Thyroid gland (tissue), 4 donors: ENCODE measurements at places on chromosomes 12 and 14. TPM values are rescaled to one million over a fixed set of nuclear protein-coding genes. Genes with fewer than 3 reads are reported as not detected.

DNA sequence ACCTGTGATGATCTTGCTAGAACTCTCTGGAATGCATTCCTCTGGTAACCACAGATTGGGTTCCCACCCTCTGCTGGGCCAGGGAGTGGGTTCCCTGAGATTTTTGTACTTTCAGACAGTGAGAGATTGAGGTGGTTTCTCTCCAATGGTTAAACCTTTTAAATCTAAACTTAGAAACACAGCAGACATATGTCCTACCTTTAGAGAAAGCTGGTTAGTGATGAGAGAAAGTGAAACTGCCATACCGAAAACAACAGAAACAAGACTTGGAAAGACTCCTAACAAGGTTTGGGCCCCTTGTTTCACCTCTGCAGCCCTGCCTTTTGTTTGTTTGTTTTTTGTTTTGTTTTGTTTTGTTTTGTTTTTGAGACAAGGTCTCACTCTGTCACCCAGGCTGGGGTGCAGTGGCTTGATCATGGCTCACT lies 9.7 kb upstream of the SGPP1 start:
- no peak overlapping the region for H3K4me3 ChIP-seq
- H3K27ac ChIP-seq, result no peak overlapping the region
- no peaks in the 10 kb centered on the region for H3K27me3 ChIP-seq
- no peaks in the 10 kb centered on the region for H3K4me1 ChIP-seq
- no peaks in the 10 kb centered on the region for H3K36me3 ChIP-seq

DNA sequence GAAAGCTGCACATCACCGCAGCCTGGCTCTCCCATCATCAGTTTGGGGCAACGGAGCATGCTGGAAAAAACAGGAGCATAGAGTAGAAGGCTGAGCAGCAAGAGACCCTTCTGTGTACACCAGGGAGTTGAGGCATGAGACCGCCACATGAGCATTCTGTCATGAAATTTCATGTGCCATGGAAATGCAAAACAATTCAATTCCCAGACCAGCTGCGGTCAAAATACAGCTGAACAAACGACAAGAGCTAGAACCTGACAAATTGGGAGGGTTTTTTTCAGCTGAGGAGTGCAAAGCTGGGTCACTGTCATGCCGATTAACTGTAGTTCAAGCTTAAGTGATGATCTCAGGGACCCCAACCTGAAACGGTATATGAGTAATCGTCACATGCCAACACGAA lies 37.1 kb downstream of the TMEM30B start:
- no peaks in the 10 kb centered on the region for H3K27me3 ChIP-seq
- no peaks in the 10 kb centered on the region for H3K36me3 ChIP-seq
- H3K4me1 ChIP-seq, result no peaks in the 10 kb centered on the region
- no peak overlapping the region for H3K4me3 ChIP-seq
- no peak overlapping the region for H3K27ac ChIP-seq
- DNase-seq, result no peak

DNA sequence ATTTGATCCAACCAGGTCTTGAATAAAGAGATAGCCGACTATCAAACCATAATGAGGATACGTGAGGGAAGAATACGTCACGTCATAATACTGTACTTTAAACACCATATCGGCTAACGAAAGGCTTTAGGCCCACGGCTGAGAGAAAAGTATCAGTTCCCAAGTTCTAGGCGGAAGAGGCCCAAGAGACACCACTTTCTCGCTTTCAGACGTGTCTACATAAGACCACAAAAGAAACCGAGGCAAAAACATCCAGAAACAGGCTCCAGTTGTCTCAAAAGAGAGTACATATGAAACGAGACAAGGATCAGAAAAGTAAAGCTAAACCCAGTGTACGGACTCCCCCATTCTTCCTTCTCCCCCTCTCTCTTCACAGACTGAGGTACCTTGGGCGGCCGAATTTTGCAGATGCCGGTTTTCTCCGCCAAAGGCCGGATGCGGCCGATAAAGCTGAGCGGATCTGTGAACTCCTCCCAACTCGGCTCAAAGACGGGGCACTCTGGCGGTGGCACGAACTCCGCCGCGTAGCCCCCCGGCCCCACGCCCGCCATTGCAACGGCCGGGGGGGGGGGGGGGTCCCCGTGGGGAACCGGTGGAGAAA lies 479 bp downstream of the KDM5A start:
- peak overlapping the region; percentile 92 for H3K27ac ChIP-seq
- H3K36me3 ChIP-seq, result peaks cover 8% of the 10 kb centered on the region
- peak overlapping the region; percentile 82 for H3K4me3 ChIP-seq

GRCh38 chr12:96255077-96255476 lies 60.9 kb downstream of the ELK3 start:
- H3K27ac ChIP-seq, result peak overlapping the region; percentile 83
- peaks cover 4% of the 10 kb centered on the region for H3K36me3 ChIP-seq
- H3K4me3 ChIP-seq, result no peak overlapping the region
- peak; percentile 34 for DNase-seq
- no peaks in the 10 kb centered on the region for H3K27me3 ChIP-seq
- H3K4me1 ChIP-seq, result peaks cover 12% of the 10 kb centered on the region

DNA sequence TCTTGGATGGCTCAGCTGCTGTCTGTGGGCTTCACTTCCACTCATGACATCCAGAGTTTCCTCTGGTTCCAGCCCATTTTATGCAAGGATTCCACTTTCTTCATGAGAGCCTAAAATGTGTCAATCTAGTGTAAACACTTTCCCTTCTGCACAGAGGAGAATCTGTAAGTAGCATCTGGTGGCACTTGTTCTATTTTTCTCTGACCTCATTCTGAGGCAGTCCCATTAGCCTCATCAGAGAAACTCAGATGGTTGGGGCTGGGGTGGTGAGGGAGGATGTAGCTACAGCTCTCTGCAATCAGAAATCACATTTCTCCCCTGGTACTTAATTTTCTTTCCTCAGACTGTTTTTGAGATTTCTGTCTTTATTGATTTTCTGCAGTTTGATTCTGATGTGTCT lies 81.6 kb downstream of the PRMT8 start:
- H3K27ac ChIP-seq, result no peak overlapping the region
- H3K36me3 ChIP-seq, result no peaks in the 10 kb centered on the region
- DNase-seq, result no peak
- no peaks in the 10 kb centered on the region for H3K27me3 ChIP-seq
- H3K4me3 ChIP-seq, result no peak overlapping the region
- peaks cover 7% of the 10 kb centered on the region for H3K4me1 ChIP-seq

DNA sequence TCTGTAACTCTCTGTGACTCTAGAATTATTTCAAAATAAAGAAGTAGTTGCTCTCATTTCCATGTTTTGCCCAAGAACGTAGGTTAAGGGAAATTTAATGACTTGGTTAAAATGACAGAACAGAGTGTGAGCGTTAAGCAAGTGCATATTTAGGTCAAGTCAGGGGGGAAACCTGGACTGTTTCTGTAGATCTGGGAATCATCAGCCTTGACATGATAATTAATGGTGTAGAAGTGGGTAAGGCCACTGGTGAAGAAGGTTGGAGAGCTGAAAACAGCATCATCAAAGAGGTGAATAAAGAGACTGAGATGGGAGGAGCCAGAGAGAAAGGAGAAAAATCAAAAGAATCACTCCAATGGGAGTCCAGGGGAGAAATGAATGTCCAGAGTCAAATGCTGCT lies 49.4 kb upstream of the STK38L start:
- no peaks in the 10 kb centered on the region for H3K27me3 ChIP-seq
- no peak overlapping the region for H3K4me3 ChIP-seq
- no peaks in the 10 kb centered on the region for H3K36me3 ChIP-seq
- H3K4me1 ChIP-seq, result no peaks in the 10 kb centered on the region

- H3K27me3 ChIP-seq, result no peaks in the 10 kb centered on the region
- DNase-seq, result no peak
- no peak overlapping the region for H3K27ac ChIP-seq
Measured at GRCh38 chr12:60349232-60349978, 753.6 kb downstream of the SLC16A7 start.

Gene XRCC3
- total RNA-seq, result 5.9 TPM

Gene KRT2
- total RNA-seq, result 1.3 TPM

Gene BATF
- total RNA-seq, result 1.6 TPM

Gene IKBIP
- total RNA-seq, result 17.9 TPM

Gene DAO
- total RNA-seq, result not detected
